Memory B cell (primary cell): ENCODE measurements at places on chromosomes 12 and 14.
A peak's percentile ranks its signal among the peaks of the same experiment; 100 is the strongest.

GRCh38 chr12:26810330-26810729 is 22.7 kb downstream of the ITPR2 start:
- DNase-seq = no peak

DNA sequence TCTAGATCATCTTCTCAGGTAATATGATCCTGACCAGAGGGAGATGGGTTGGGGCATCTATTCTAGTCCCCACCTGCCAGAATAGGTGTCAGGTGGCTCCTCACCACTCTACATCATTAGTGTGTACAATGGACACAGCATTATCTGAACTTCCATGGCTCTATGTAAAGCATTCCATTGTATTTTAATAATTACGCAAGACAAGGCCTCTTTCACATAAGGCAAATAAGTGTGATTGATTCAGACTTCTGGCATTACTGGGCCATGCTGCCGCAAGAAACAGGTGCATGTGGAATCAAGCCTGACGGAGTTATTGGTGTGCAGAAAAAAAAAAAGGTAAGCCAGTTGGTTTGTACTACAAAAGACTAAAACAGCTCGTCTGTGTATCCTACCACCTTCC is 3.1 kb upstream of the DDHD1 start:
- no peak for DNase-seq

- no peak for DNase-seq
Observed at GRCh38 chr14:105241641-105242040, 6.7 kb upstream of the BTBD6 start.

- no peak for DNase-seq
Observed at GRCh38 chr12:51262758-51263177, 7.4 kb downstream of the SMAGP start.

DNA sequence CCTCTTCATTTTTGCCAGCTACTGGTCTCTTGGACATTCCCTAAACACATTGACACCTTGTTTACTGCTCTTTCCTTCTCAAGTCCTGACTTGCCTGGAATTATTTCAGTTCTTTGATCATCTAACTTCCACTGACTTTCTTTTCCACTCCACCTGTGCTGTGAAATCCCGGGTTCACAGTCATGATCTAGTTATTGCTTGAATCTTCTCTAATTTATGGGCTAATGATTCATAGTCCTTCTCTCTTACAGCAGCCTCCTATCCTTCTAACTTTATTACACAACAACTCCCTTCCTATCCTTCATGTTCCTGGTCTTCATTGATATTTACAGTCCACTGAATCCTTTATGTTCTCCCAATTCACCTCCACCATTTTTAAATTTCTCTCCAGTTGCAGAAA is 260.1 kb downstream of the C12orf75 start:
- DNase-seq = no peak

DNA sequence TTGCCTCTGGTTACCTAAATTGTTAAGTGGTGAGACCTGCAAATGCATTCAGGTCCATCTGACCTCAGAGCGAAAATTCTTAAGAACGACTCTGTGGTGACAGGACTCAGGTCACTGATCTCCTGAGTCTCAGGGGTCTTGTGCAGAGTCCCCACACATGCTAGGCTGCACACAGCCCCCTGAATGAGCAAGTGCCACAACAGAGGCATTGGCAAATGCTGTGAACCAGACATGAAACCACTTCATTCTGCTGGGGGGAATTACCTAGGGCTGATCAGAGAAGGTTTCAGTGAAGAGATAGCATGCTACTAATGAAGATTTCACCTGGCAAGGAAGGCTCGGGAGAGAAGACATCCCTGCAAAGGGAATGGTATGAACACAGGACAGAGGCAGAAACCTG is 281.6 kb downstream of the ITPR2 start:
- no peak for DNase-seq

- no peak for DNase-seq
Observed at GRCh38 chr12:76270657-76271358, 77.4 kb downstream of the BBS10 start.

DNA sequence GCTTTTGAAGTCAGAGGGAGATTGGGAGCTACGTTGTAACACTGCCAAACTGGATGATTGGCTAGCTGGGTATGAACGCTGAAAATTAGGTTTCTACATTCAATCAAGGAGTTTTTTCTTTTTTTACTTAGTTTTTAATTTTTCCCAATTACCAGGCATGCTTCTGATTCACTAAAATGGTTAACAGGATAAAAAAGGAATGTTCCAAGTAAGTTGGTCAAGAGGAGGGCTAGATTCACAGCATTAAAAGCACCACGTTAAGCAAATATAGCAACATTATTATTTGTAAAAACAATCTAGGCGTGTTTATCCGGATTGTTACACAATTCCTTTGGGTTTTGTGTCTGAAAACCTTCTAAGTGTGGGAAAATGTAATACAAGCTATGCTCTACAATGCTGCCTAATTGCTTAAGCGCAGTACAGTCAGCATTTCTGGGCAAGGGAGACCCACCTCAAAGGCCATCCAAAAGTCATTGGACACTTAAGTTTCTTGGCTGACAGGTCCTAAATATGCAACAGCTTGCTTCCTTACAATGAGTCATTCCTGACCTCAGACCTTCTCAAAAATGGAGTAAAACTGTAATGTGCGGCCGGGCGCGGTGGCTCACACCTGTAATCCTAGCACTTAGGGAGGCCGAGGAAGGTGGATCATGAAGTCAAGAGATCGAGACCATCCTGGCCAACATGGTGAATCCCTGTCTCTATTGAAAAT is 1.2 kb downstream of the RPLP0 start:
- no peak for DNase-seq

DNA sequence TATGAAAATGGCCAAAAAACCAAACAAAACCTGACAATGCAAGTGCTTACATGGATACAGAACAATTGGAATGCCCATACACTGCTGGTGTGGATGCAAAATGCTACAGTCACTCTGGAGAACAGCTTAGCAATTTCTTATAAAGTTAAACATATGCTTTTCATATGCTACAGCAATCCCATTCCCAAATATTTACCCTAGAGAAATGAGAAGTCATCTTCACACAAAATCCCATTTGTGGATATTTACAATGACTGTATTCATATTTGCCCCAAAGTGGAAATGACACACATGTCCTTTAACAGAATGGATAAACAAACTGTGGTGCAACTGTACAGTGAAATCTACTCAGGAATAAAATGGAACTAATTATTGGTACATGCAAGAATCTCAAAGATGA is 20.4 kb downstream of the SAV1 start:
- DNase-seq = no peak

GRCh38 chr12:3252450-3252891 is 175.3 kb downstream of the TSPAN9 start:
- DNase-seq = no peak

- DNase-seq = no peak
Observed at GRCh38 chr12:92973614-92974013, 44.5 kb upstream of the EEA1 start.

DNA sequence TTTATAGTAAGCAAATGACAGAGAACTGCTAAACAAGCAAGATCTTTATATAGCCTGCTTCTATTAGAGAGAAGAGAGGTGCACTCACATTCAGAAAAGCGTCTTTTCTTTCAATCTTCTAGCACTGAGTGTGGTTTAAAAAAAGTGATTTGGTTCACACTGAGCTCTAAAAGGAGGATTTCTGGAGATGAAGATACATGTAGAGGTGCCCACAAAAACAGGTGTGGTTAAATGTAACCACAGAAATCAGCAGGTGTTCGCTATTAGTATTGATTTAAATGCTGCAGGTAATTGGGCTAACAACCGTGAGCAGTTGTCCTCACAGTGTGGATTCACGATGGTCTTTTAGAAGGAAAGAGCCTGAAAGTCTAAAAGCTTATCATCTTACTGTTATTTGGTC is 10.7 kb downstream of the PKP2 start:
- no peak for DNase-seq

DNA sequence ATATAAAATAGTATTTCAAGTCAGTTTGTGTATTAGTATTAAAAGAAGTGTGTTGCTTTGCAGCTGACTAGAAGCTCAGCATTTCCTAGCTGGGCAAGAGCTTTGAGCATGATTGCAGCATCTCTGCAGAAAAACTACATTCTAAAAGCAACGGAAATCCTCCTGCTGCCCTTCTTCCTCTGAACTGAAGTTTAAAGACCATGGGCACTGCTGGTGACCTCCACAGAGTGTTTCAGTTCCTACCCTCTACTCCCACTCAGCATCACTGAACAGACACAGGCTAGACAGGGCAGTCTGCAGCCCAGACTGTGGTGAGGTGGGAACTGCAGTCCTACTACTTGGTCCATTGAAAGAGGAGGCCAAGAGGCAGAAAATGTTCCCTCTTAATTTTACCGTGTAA is 59.0 kb downstream of the FAR2 start:
- no peak for DNase-seq

- DNase-seq = peak; percentile 58
Observed at GRCh38 chr12:50055831-50056638, 1.4 kb upstream of the ASIC1 start.

DNA sequence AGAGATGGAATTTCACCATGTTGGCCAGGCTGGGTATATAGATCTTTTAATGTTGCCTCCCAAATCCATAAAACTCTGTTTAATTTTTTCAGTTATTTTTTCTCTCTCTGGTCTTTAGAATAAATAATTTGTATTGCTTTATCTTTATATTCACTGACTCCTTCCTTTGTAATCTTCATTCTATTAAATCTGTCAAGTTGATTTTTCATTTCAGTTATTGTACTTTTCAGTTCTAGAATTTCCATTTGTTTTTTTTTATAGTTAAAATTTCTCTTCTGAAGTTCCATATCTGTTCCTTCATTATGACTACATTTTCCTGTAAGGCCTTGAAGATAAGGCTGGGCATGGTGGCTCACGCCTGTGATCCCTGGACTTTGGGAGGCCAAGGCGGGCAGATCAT is 13.6 kb upstream of the SPPL3 start:
- no peak for DNase-seq

GRCh38 chr12:46373301-46374296 is 1.0 kb upstream of the SLC38A2 start:
- DNase-seq = peak; percentile 29

- no peak for DNase-seq
Observed at GRCh38 chr12:87086118-87086891, 830.1 kb upstream of the MGAT4C start.

DNA sequence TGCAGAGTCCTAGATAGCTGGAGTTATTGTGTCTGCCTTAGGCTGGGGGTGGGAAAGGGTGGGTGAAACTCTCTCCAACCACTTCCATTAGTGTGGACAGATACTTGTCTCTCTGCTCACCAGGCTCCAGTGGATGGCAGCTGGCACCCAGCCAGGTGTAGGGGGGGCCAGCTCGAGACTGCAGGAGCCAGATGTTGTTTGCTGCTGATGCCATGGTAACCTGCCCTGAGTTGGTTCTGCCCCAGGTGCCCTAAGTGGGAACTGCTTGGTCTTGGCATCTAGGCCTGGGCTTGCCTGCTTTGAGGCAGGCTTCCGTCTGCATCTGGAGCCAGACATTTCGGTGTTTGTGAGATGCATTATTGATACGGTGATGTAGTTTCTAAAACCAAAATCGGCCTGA is 82.2 kb downstream of the ADCK1 start:
- no peak for DNase-seq

DNA sequence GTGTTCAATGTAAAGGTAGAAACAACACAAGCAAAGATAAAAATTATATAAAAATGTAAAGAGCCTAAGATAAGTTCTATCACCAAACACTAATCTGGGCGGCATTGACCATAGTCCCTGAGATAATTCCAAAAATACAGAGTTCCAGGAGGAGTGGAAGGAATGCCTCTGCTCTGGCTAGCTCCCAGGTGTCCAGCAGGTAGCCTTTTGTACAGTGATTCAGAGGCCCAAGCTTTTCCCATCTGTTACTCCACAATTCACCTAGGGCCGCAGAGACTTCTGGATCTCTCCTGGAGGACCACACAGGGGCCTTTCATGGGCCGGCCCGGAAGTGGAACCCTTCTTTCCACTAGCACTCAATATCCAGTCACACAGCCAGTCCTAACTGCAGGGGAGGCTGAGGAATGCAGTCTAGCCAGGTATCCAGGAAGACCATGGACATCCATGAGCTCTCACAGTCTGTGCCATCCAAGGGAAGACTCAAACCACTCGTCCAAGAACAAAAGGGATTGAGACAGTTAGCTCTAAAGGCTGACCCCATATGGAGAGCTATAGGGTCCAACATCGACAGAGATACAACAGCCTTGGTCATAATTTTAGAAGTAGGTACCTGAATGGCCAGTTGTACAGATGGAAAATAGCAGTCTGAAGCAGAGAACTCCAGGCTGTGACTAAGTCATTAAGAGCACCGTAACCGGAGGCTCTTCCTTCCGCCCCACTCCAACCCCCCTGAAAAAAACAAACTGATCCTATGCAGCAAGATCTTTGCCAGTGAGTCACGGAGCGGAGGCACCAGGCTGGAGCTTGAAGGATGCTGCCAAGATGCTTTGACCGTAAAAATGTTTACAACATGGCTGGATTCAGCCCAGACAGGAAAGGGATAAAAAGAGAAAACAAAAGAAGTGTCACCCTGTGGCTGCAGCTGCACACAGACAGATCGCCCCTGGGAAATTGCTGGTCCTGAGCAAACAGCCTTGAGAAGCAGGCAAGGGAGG is 204.8 kb downstream of the NUAK1 start:
- DNase-seq = no peak

DNA sequence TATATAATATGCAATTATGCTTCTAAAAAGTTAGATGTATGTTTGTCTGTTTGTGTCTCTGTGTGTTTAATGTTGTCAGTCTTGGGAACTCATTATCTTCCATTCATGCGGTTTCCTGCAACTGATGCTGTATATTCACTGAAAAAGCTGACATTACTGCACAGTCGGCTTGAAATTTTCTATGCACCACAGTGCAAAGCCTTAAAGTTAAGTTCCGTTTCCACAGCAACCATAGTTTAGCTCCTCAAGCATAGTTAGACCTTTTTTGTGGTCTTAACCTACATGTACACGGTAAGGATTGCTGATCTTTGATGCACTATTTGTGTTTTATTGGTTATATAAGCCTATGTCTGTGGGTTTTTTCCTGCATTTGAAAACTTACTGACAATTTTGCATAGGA is 309.4 kb downstream of the KCNC2 start:
- no peak for DNase-seq

DNA sequence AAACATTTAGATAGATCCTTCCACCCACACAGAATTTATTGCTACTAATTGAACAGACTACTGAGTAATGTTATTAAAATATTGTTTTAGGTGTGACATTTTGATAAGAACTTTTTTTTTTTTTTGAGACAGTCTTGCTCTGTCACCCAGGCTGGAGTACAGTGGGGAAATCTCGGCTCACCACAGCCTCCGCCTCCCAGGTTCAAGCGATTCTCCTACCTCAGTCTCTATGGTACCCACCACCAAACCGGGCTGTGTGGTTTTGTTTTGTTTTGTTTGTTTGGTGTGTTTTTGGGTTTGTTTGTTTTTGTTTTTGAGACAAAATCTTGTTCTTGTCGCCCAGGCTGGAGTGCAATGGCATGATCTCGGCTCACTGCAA is 40.9 kb downstream of the COX16 start:
- no peak for DNase-seq

- DNase-seq = no peak
Observed at GRCh38 chr14:99517643-99518381, 36.6 kb downstream of the CCNK start.

GRCh38 chr12:1157046-1157445 is 166.0 kb downstream of the ERC1 start:
- DNase-seq = no peak

GRCh38 chr12:56205445-56205844 is 16.2 kb upstream of the SMARCC2 start:
- DNase-seq = no peak
